Regular cardiac myocyte (primary cell): ENCODE measurements at places on chromosomes 16 and 17. TPM values are rescaled to one million over a fixed set of nuclear protein-coding genes. Genes with fewer than 3 reads are reported as not detected.

CLDN7 gene
- 0.19 and 1.7 TPM in 2 replicates for total RNA-seq

AURKB gene
- 4.2 and 45.6 TPM in 2 replicates for total RNA-seq

CMTM2 gene
- not detected in 2 replicates for total RNA-seq

ACE gene
- 1.2 and 2.5 TPM in 2 replicates for total RNA-seq

OR1A1 gene
- not detected in 2 replicates for total RNA-seq

NOXO1 gene
- under 0.01 TPM in 1 of 2 replicates, not detected in the other for total RNA-seq

WFIKKN2 gene
- under 0.01 and 0.19 TPM in 2 replicates for total RNA-seq

SDR42E2 gene
- not detected in 2 replicates for total RNA-seq

FBXW10 gene
- 0.28 TPM in 1 of 2 replicates, not detected in the other for total RNA-seq

PRSS21 gene
- total RNA-seq = 1.7 TPM in 2 replicates

ACSM3 gene
- total RNA-seq = 0.58 and 2.5 TPM in 2 replicates

KRTAP9-7 gene
- not detected in 2 replicates for total RNA-seq

E2F4 gene
- 37.8 and 66.9 TPM in 2 replicates for total RNA-seq

UBE2O gene
- 17.5 and 28.4 TPM in 2 replicates for total RNA-seq

DVL2 gene
- 49.8 and 59.5 TPM in 2 replicates for total RNA-seq

RHBDF1 gene
- 24.8 and 31.4 TPM in 2 replicates for total RNA-seq

SDR42E1 gene
- under 0.01 and 0.19 TPM in 2 replicates for total RNA-seq

CDH1 gene
- total RNA-seq = 0.28 and 1.3 TPM in 2 replicates

PPP1R9B gene
- 29.0 and 61.5 TPM in 2 replicates for total RNA-seq

STX1B gene
- 0.19 and 0.28 TPM in 2 replicates for total RNA-seq

ABI3 gene
- under 0.01 and 0.58 TPM in 2 replicates for total RNA-seq

ALOX12B gene
- total RNA-seq = not detected in 2 replicates

TBX2 gene
- total RNA-seq = 23.4 and 64.0 TPM in 2 replicates

SLC5A11 gene
- total RNA-seq = not detected in 2 replicates

PYDC1 gene
- total RNA-seq = not detected in 2 replicates

ITGB3 gene
- 81.9 and 95.3 TPM in 2 replicates for total RNA-seq

NACA2 gene
- total RNA-seq = not detected in 2 replicates

CLDN9 gene
- total RNA-seq = not detected in 2 replicates

CANT1 gene
- total RNA-seq = 55.2 and 67.9 TPM in 2 replicates

NOL3 gene
- total RNA-seq = 11.1 and 20.6 TPM in 2 replicates

RSPRY1 gene
- total RNA-seq = 35.8 and 48.5 TPM in 2 replicates

CDH13 gene
- 51.6 and 141 TPM in 2 replicates for total RNA-seq

CCDC40 gene
- 2.5 and 2.7 TPM in 2 replicates for total RNA-seq

CCL7 gene
- 0.19 and 2.5 TPM in 2 replicates for total RNA-seq

TBC1D3H gene
- total RNA-seq = not detected in 2 replicates

CACNG3 gene
- not detected in 2 replicates for total RNA-seq

CTRB2 gene
- total RNA-seq = not detected in 2 replicates

KRT40 gene
- not detected in 2 replicates for total RNA-seq

CLEC18A gene
- total RNA-seq = under 0.01 and 0.19 TPM in 2 replicates

HSF5 gene
- total RNA-seq = under 0.01 TPM in 1 of 2 replicates, not detected in the other

CHST5 gene
- not detected in 2 replicates for total RNA-seq

ABCA10 gene
- total RNA-seq = 0.77 and 3.9 TPM in 2 replicates

OR4D1 gene
- not detected in 2 replicates for total RNA-seq
